Effector memory CD8-positive, alpha-beta T cell (primary cell): ENCODE measurements at places on chromosomes 4 and X.

GRCh38 chrX:133980406-133980805 is 5.0 kb downstream of the GPC3 start:
- no peak for DNase-seq

DNA sequence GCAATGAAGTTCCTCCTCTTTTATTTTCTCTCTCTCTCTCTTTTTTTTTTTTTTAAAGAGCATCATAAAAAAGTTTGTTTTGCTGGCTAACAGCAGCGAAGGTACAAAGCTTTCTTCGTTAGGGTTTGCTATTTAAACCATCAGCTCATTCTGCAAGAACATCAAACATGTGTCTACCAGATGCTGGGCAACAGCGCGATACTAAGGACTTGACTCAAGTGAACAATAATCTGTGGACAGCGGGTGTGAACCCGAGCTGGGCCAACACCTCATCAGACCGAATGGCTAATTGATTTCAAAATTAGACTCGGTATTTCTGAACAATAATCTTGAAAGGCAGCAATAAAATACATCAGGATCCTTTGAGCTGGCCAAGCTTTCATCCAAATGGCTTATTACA is 246.4 kb downstream of the FBXO8 start:
- no peak for DNase-seq

- no peak for DNase-seq
Measured at GRCh38 chr4:145003675-145004074, 94.3 kb downstream of the ANAPC10 start.

GRCh38 chrX:151183912-151184565 is 7.7 kb downstream of the GPR50 start:
- no peak for DNase-seq

DNA sequence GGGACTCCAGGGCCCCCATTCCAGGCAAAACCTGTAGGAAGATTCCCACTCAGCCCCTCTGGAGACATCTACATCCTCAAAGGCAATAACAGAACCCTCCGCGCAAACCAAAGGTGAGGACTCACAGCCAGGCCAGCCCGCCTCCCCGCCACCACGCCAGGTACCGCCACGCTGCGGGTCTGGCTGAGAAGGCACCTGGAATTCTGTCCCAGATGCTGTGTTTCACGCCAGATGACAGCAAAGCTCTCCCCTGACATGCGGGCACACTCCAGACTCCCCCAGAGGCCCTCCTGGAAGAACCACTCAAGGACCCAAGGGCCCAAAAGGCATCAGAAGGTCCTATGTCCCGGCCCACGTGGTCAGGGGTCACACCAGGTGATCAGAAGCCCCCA is 59.6 kb downstream of the FAM53A start:
- DNase-seq = no peak

- DNase-seq = no peak
Measured at GRCh38 chrX:9315086-9315485, 149.8 kb upstream of the TBL1X start.

GRCh38 chrX:15418707-15419181 is 34.5 kb upstream of the VEGFD start:
- DNase-seq = no peak

DNA sequence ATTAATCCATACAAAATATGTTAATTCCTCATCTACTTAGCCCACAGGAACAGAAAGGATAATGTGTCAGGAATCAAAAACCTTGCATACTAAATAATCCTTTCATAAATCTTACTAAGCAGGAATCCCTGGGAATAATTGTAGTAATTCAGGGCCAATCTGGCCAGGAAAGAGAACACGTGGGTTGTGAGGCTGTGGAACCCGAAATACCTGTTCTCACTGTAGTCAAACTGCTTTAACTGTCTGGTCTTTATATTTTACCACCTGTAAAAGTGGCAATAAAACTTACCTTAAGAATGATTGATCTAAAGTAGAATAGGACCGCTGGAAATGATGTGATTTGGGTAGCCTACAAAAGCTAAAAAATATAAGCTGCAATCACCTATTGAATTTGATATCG is 1620.9 kb downstream of the STIM2 start:
- DNase-seq = no peak

GRCh38 chrX:38656350-38656915 is 95.1 kb downstream of the TSPAN7 start:
- DNase-seq = no peak

- DNase-seq = no peak
Measured at GRCh38 chrX:123173833-123174232, 10.2 kb upstream of the GRIA3 start.

DNA sequence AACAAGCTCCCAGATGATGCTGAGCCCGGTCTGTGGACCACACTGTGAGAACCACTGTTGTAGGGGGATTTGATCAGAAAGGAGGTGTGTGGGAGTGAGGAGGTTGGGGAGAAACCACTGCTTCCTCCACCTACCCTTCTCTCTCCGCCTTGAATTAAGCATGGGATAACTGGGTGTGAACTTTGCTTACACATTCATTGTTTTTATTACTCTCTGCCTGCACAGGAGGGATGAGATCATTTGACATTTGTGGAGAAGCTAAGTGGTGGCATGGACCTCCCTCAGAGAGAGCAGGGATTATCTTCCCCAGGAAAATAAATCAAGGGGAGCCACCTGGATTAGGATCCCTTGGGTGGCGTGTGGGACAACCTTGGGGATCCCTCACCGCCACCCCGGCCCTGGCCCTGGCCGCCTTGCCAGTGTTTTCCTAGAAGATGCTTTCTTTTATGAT is 212.1 kb upstream of the ATP6AP2 start:
- DNase-seq = no peak

DNA sequence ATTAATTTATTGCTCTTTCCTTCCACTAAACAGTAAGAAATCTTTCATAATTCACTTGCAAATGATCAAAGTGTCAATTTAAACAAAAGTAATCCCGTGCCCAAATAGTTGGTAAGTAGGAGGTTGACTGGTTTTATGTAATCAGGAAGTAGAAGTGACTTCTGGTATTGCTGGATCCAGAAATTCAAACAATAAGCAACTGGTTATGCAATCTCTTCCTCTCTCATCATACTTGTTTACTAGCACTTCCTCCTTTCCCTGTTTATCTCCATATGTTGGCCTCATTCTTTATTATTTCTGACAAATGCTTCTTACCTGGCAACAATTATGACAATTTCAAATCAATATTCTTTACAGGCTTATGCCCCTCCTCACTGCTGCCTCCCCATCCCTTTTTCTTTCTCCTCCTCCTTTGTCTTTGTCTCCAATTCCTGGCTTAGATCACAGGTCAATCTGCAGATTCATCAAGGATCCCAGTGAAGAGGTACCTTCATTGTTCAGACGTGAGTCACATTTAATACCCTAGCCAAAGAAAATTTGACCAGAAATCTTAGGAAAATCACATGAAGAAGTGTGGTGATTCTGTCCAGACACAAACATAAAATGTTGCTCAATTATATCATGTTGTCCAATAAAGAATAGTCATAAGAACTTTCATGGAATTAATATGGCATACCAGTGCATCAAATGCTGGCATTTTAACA is 323.2 kb upstream of the PCDH7 start:
- no peak for DNase-seq

- DNase-seq = no peak
Measured at GRCh38 chrX:23732704-23733103, 10.4 kb downstream of the ACOT9 start.
